ENCODE measurements at places on chromosomes 7 and 10.

GRCh38 chr7:108010377-108010776 lies 7.4 kb upstream of the LAMB1 start:
- DNase-seq = no peak

GRCh38 chr7:27031289-27032172 lies 64.3 kb downstream of the HOXA1 start:
- DNase-seq = no peak

- DNase-seq = peak; percentile 15
These were observed 169.5 kb upstream of the SVIL start for GRCh38 chr10:29804025-29804852.

GRCh38 chr10:88271761-88272543 lies 311.2 kb downstream of the RNLS start:
- DNase-seq = peak; percentile 8

- no peak for DNase-seq
These were observed 944.0 kb upstream of the C7orf33 start for GRCh38 chr7:147646568-147646967.

DNA sequence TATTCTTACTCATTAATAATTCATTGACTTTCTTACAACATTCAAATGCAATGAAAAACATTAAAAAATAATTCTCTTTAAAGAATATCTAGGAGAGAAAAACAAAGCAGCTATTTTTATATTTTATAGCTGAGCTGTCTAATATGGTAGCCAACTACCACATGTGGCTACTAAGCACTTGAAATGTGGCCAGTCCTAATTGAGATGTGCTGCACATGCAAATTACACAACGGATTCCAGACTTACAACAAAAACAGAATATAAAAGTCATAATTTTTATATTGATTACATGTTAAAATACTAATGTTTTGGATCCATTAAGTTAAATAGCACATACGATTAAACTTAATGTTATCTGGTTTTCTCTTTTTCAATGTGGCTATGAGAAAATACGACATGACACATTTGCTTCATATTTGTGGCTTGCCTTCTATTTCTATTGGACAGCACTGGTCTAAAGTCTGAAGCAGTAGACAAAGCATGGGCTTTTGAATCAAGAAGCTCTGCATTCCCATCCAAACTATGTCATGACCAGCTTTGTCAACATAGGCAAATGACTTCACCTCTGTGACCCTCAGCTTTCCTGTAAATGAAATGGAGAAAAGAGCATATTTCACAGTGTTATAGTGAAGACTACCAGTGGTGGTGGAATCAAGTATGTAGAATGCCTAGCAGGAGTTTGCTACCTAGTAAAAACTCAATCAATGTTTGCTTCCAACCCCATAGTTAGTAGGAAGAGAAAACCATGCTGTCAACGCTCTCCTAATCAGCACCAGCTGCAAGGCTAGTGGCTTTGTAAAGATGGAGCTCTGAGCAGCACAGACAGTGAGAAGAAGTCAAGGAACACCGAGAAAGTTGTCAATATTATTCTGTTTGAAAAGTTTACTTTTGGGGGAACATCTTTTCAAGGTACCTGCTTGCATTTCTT lies 37.1 kb upstream of the GDF10 start:
- DNase-seq = no peak

DNA sequence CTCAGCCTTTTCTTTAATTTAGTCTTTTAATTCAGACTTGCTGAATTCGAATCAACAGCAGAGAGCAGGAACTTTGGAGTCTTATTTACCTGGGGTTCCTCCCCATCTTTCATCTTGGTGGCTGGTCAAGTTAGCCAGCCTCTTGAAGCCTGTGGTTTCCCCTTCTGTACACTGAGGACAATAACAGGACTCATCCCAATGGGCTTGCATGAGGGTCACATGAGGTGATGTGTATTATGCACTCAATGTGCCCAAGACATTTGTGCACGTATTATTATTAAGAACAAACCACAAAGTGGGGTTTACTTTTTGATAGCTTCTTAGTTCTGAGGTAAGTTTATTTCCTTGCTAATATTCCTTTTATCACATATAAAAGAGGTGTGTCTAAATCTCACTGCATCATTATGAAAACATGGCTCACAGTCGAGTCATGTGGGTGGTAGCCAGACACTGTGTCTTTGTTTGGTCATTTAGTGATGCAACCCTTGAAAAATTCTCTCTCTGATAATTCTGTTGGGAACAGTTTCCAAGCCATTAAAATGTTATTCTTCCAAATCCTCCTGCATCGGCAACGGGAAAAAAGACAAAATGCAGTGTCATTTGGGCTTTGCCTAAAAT lies 86.5 kb upstream of the GRB10 start:
- no peak for DNase-seq

DNA sequence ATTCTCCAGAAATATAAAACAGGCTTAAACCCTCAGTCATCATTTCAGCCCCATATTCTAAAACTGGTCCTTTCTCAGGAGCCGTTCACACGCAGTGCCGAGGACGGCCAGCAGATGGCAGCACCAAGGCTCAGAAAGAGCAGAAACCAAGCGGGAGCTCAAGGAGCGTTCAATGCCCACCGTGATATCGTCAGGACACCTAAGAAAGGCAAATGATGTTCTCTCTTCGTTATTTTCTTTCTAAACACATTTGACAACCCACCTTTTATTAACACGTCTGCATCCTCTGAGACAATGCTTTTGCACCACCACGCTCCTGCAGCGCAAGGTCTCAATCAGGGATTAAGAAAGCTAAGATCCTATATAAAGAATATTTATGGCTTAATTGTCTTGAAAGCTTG lies 45.7 kb upstream of the RBM33 start:
- DNase-seq = peak; percentile 91

DNA sequence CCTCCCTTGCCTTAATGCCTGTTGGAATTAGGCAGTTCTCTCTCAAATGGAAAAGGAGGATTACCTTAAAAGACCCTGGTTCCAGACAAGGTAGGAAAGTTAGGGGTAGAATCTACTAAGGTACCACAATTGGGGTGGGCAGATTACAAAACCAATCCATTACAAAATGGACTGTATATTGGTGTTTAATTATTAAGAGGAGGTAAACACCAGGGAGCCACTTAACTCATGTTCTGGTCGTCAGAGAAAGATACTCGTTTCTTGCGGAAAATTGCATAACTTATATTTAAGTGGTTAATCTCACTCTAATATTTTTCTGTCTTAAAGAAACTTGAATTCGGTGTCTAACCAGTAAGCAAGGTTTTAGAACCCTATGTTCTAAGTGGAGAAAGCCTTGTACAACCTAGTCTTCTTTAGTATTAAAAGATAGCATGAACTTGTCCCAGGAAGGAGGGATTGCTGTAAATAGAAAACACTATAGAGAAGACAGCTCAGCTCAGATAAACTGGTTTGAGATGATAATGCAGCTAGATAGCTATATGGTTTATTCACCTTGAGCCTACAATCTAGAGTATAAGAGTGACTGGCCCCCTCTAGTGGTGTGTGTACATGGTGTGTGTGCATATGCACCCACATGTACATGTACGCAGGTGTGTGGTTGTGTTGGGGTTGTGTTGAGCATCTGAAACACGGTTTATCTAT lies 58.0 kb upstream of the STRIP2 start:
- DNase-seq = peak; percentile 63

DNA sequence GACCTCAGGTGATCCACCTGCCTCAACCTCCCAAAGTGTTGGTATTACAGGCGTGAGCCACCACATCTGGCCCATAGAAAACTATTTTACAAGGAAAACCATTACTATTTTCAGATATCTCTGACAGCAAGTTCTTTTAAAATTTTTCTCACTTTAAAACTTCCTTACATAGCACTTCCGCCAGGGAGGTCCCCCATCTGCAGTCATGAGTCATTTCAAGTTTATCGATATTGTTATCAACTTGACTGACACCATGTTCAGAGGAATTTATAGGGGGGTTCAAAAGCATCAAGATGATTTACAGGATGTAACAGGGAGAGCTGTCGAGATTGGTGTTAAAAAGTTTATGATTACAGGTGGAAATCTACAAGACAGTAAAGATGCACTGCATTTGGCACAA lies 88.8 kb downstream of the NRBF2 start:
- no peak for DNase-seq

DNA sequence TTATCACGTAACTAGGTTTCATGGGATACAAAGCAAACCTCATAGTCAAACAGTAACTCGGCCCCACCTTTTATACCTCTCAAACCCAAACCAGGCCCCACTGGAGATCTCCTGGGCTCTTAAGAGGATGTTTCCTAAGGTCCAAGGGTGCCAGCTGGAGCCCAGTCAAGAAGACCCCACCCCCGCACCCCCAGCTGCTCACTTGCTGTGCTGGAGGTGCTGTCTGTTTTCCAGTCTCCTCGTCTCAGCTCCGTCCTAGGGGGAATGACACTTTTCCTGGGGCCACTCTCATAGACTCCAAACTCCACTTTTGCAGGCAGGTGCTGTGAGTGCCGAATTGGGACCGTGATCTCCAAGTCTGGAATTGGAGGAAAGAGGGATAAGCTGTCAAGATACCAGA lies 22.7 kb upstream of the TM9SF3 start:
- no peak for DNase-seq

DNA sequence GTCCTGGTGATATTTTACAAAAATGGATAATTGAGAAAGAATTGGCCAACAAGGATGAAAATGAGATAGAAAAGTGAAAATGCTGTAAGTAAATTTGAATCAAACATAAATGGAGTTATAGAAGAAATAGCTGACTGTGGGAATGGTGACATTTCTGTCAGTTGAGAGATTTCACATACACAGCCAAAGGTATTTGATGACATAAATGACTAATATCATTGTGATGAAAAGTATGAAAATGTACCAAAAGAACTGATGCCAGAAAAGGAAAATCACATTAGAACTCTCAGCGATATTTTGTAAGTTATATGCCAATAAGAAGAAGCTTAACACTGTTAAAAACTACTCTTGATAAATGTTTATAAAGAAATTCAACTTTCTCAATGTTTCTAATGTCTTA lies 54.9 kb downstream of the TFPI2 start:
- DNase-seq = no peak

DNA sequence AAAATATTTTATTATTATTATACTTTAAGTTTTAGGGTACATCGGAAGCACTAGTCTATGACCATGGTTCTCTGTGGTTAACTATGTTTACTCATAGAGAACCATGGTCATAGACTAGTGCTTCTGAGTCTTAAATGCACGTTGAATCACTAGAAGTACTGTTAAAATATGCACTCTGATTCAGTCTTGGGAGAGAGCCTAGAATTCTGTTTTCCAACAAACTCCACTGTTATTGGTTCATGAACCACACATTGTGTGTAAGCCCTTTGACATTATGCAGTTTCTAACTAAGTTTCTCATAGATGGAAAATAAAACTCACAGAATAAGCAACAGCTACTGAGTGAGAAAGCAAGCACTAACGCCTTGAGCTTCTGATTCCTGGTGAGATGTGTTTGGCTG lies 1120.6 kb downstream of the SORCS1 start:
- no peak for DNase-seq

GRCh38 chr7:7816084-7816483 lies 97.7 kb upstream of the RPA3 start:
- no peak for DNase-seq

DNA sequence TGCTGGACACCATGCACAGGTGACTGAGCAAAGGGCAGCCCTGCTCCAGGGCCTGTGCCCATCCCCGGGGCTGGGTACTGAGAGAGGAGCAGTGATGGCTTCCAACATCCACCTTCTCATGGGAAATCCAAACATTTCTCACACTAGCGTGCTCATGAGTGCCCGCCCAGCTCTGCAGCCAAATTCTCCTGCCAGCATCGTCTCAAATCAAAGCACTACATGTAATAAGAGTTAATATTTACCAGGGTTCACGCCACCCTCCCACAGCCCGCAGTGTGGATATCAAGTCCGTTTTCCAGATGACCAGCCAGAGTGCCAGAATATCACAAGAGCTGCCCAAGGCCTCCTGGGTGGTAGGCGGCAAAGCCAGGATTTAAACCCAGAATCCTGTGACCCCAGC lies 12.1 kb downstream of the IL15RA start:
- no peak for DNase-seq

- DNase-seq = no peak
These were observed 161.9 kb downstream of the DNAJB6 start for GRCh38 chr7:157498657-157499056.

DNA sequence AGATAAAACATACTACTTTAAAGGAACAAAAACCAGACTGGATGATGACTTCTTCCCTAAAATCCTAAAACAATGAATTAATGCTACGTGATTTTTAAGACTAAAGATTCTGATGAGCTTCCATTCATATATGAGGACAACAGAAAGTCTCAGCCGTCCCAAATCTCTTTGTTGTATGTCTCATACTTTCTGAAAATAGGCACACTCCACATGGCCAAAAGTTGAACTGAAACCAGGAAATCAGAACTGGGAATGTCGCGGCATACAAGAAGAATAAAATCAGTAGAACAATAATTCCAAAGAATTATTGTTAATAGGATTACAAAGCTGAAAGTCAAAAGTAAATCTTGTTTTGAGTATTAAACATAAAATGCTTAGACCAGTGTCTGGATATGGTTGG lies 195.4 kb upstream of the GHITM start:
- no peak for DNase-seq

- DNase-seq = no peak
These were observed 7.4 kb upstream of the SAMD8 start for GRCh38 chr10:75103881-75104686.

DNA sequence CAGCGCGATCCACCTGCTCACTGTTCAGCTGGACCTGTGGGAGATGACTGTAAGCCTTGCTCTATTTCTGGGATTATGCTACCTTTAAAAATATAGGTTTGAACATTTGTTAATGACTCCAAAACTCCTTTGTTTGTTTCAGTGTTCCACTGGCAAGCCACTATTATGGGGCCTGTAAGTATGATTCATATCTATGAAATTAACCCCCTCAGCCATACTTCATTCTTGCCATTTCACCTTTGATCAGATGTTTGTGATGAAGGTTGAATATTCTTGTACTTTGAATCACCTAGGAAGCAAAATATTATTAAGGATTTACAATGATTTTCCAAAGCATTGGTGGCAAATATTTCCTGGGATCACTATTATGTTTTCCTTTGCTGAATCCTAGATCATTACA lies 23.9 kb upstream of the TFAM start:
- no peak for DNase-seq

- no peak for DNase-seq
These were observed 1.1 kb upstream of the EMX2 start for GRCh38 chr10:117541405-117541908.

- DNase-seq = no peak
These were observed 802.2 kb upstream of the POM121L12 start for GRCh38 chr7:52233248-52233647.

DNA sequence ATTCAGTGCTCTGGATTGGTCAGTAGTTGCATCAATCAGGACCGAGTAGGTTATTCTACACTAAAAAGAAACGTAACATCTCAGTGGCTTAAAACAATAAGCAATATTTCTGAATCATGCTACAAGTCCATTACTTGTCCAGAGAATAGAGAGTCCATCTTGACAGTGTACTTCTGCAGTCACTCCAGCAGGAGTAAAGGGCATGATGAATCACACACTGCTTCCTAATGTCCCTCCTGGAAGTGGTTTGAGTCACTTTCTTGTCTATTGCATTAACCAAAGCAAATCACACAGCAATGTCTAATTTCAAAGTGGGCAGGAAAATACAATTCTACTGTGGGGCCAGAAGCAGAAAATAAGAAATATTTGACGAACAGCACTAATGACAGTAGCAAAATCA lies 124.8 kb downstream of the TSPAN12 start:
- DNase-seq = no peak

All from stimulated activated CD4-positive, alpha-beta T cell treated with anti-CD3 and anti-CD28 coated beads, Interleukin-2, amount 100 ng/mL, for 24 hours (primary cell).